Tongue (tissue), 3 donors: ENCODE measurements at places on chromosomes 6 and 20.

DNA sequence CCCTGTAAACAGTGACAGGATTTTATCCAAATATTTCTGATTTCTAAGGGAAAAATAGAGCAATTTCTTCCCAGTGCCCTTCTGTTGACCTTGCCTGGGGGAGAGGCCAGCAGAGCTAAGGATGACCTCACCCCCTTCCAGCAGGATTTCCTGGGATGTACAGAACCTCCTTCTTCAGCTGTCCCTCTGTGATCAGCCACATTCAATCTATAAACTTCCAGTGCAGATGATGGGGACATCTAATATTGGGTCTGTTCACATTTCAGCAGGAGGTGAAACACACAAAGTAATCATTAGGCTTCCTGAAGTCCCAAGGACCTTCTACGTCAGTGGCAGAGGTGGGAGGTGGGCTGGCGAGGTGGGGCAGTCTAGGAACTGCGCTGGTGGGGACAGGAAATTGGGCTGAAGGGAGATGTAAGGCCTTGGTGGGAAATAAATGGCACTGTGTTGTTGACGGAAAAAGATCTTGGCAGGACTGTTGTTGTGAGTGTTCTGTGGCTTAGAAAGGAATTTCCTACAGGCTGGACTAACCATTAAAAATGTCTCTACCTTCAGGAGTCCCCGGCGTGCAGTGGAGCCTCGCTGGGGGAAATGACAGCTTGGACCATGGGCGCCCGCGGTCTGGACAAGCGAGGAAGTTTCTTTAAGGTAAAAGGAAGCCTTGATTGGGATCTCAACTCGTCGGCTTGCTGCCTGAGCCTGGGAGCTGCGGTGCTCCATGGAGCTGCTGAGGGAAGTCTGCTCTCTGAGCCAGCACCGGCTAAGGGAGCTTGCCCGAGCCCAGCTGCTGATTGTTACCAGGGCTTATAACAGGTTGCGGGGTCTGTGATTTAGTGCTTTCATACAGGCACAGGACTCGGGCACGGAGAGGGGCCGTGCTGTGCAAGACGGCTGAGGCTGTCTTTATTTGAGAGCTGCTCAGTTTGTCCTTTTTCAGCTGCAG is 127.9 kb upstream of the NAA20 start:
- peak; percentile 74 for DNase-seq

DNA sequence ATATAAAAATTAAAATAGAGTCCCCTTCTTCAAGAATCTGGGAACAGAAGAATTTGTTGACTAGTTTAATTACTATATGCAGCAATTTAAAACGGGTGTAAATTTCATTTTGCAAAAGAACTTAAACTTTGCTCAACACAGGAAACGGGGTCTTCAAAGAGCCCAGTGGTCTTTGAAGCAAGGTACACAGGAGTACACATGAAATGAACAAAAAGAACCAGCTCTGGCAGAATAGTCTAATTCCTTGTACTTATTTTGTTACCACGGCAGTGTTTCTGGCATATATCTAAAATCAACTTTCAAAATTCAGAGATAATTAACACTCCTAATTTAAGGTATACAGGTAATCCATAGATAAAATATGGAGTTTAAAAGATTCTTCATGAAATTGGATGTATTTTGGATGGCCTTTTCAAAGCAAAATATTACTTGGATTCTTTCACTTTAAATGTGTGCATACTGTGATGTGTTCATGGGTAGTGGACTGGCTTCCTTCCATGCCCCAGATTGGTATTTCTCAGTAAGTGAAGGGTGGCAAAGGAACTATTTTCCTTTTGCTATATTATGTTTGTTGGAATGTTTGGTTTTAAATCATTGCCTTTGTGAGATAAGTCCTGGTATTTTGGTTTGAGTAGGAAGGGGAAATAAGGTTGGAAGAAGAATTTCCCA is 96.8 kb upstream of the THEMIS start:
- DNase-seq = no peak

GRCh38 chr6:12748815-12749521 is 32.4 kb downstream of the PHACTR1 start:
- DNase-seq = no peak

DNA sequence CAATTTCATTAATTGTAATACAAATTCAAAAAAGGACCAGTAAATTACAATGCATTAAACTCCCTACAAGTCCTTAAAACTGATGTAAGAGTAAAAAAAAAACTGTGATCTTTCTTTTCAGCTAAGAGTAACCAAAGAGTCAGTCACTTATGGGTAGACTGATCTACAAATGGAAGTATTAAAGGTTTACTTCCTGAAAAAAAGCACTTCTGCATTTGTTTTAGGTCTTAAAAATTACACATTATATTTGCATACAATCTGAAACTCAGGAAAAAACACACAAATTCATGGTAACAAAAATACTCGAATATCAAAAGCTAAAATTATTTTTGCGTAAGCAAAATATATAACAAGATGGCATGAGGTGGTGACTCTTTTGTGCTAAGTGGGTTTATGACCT is 23.5 kb downstream of the USP49 start:
- no peak for DNase-seq
